ENCODE measurements at places on chromosomes 12 and 14. TPM values are rescaled to one million over a fixed set of nuclear protein-coding genes. Genes with fewer than 3 reads are reported as not detected.

GRCh38 chr14:72948481-72949138 is 22.3 kb downstream of the DCAF4 start:
- no peak overlapping the region for H3K4me3 ChIP-seq
- H3K27ac ChIP-seq, result no peak overlapping the region
- DNase-seq, result peak; percentile 78
- no peaks in the 10 kb centered on the region for H3K4me1 ChIP-seq
- H3K27me3 ChIP-seq, result no peaks in the 10 kb centered on the region

DNA sequence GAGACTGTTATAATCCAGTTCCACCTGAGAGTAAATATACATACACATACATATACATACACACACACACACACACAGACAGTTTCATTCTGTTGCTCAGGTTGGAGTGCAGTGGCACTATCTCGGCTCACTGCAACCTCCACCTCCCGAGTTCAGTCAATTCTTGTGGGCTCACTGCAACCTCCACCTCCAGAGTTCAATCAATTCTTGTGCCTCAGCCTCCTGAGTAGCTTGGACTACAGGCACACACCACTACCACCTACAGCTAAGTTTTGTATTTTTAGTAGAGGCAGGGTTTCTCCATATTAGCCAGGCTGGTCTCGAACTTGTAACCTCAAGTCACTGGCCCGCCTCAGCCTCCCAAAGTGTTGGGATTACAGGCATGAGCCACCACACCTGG is 8.9 kb upstream of the PHLDA1 start:
- DNase-seq, result no peak
- no peak overlapping the region for H3K27ac ChIP-seq
- peaks cover under 1% of the 10 kb centered on the region for H3K4me1 ChIP-seq

LPCAT3 gene
- 12.0 TPM for total RNA-seq

- no peak for DNase-seq
- H3K4me3 ChIP-seq, result no peak overlapping the region
- H3K27me3 ChIP-seq, result no peaks in the 10 kb centered on the region
- no peaks in the 10 kb centered on the region for H3K4me1 ChIP-seq
Measured at GRCh38 chr12:67141296-67142018, 127.7 kb upstream of the CAND1 start.

GRCh38 chr12:23944067-23944466 is 5.4 kb downstream of the SOX5 start:
- DNase-seq, result peak; percentile 11
- H3K4me1 ChIP-seq, result peaks cover 4% of the 10 kb centered on the region
- no peaks in the 10 kb centered on the region for H3K27me3 ChIP-seq
- no peak overlapping the region for H3K4me3 ChIP-seq

- no peaks in the 10 kb centered on the region for H3K36me3 ChIP-seq
- H3K4me3 ChIP-seq, result no peak overlapping the region
- H3K4me1 ChIP-seq, result no peaks in the 10 kb centered on the region
- no peaks in the 10 kb centered on the region for H3K27me3 ChIP-seq
- H3K27ac ChIP-seq, result no peak overlapping the region
- DNase-seq, result no peak
Measured at GRCh38 chr12:31874961-31875608, 84.1 kb upstream of the RESF1 start.

DNA sequence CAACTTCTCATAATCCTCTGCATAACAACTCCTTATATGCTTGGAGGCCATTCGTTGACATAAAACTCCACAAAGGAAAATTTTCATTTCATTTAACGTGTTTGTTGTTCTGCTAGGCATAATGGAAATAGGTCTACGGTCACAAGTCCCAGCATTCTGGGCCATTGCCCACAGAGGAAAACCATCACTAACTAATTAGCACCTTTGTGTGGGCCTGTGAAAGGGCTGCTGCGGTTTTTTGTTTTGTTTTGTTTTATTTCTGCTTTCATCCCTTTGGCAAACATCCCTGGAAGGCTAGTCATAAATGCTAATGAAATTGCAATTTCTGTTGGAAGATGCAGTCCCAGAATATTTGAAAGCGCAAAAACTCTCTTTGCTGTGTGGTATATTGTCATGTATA is 180.3 kb downstream of the RMST start:
- no peak for DNase-seq
- no peaks in the 10 kb centered on the region for H3K36me3 ChIP-seq
- H3K27ac ChIP-seq, result no peak overlapping the region
- no peaks in the 10 kb centered on the region for H3K27me3 ChIP-seq
- H3K4me1 ChIP-seq, result peaks cover 15% of the 10 kb centered on the region

TTC6 gene
- total RNA-seq, result not detected

MYBPC1 gene
- not detected for total RNA-seq

AJUBA gene
- total RNA-seq, result 39.3 TPM

GRCh38 chr12:52433501-52434080 is 580 bp downstream of the KRT75 start:
- H3K4me3 ChIP-seq, result no peak overlapping the region
- H3K4me1 ChIP-seq, result peaks cover 9% of the 10 kb centered on the region
- peaks cover 43% of the 10 kb centered on the region for H3K27me3 ChIP-seq
- H3K27ac ChIP-seq, result no peak overlapping the region
- no peak for DNase-seq

DNA sequence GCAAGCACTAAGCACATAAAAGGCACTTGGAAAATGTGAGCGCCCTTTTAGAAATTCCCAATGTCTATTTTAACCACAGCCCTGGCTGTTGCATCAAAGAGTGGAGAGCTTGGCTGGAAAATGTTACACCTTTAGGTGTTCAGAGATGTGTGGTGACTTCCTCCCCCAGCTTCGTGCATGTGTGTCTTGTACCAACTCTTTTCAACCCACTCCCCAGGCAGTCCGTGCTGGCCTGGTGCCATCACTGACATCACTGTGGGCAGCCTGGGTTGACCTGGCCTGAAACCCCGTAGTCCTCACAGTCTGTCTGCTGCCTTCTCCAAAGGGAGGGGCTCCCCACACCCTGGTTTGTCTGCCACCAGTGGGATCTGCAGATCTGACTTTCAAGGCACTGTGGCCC is 101.8 kb downstream of the SCARB1 start:
- H3K27ac ChIP-seq, result no peak overlapping the region
- H3K4me1 ChIP-seq, result peaks cover 14% of the 10 kb centered on the region
- H3K36me3 ChIP-seq, result no peaks in the 10 kb centered on the region
- no peak overlapping the region for H3K4me3 ChIP-seq
- DNase-seq, result peak; percentile 41
- no peaks in the 10 kb centered on the region for H3K27me3 ChIP-seq

ADCY4 gene
- 0.35 TPM for total RNA-seq

CABP1 gene
- not detected for total RNA-seq
